H9 (cell line): ENCODE measurements at places on chromosomes 3 and 15. TPM values are rescaled to one million over a fixed set of nuclear protein-coding genes. Genes with fewer than 3 reads are reported as not detected.

The C2CD4B gene
- total RNA-seq: 0.13 and 0.22 TPM in 2 replicates

The ACAA1 gene
- 41.9 and 44.3 TPM in 2 replicates for total RNA-seq

The TMEM266 gene
- 0.55 and 0.81 TPM in 2 replicates for total RNA-seq

The UQCC5 gene
- 39.1 and 45.8 TPM in 2 replicates for total RNA-seq

The PP2D1 gene
- not detected in 2 replicates for total RNA-seq

The CHRNB4 gene
- total RNA-seq: 1.9 TPM in 2 replicates

The KNG1 gene
- total RNA-seq: not detected in 2 replicates

The SCAMP5 gene
- total RNA-seq: 45.8 and 47.8 TPM in 2 replicates

The LRRIQ4 gene
- total RNA-seq: 0.26 TPM in 1 of 2 replicates, not detected in the other

The LRTM1 gene
- not detected in 2 replicates for total RNA-seq

The NRROS gene
- 2.8 and 4.0 TPM in 2 replicates for total RNA-seq

The KLF15 gene
- total RNA-seq: 10.8 and 11.4 TPM in 2 replicates

The SYNPR gene
- total RNA-seq: 0.17 and 0.64 TPM in 2 replicates

The PLA2G4D gene
- 0.33 TPM in 1 of 2 replicates, not detected in the other for total RNA-seq

The SLC22A13 gene
- 0.11 TPM in 1 of 2 replicates, not detected in the other for total RNA-seq

The TMEM212 gene
- not detected in 2 replicates for total RNA-seq

The CDC25A gene
- total RNA-seq: 83.3 and 84.5 TPM in 2 replicates

The ALS2CL gene
- total RNA-seq: 4.9 and 5.0 TPM in 2 replicates

The KBTBD8 gene
- 16.7 and 19.4 TPM in 2 replicates for total RNA-seq

The SLC12A8 gene
- 8.2 and 9.1 TPM in 2 replicates for total RNA-seq

The FAM107A gene
- total RNA-seq: 0.11 and 0.13 TPM in 2 replicates

GRCh38 chr15:35013370-35013769, 25.3 kb upstream of the ZNF770 start:
- peaks cover 6% of the 10 kb centered on the region; the same call in 1 of the 2 replicates for H3K4me1 ChIP-seq
- H3K4me3 ChIP-seq: no peak overlapping the region
- no peak for DNase-seq
- H3K36me3 ChIP-seq: no peaks in the 10 kb centered on the region

- H3K4me1 ChIP-seq: no peaks in the 10 kb centered on the region
- peaks cover 6% of the 10 kb centered on the region; the same call in 2 of the 3 replicates for H3K36me3 ChIP-seq
- H3K27me3 ChIP-seq: no peaks in the 10 kb centered on the region
- no peak overlapping the region for H3K4me3 ChIP-seq
These were observed 16.0 kb downstream of the CAPN3 start for GRCh38 chr15:42375252-42375651.

DNA sequence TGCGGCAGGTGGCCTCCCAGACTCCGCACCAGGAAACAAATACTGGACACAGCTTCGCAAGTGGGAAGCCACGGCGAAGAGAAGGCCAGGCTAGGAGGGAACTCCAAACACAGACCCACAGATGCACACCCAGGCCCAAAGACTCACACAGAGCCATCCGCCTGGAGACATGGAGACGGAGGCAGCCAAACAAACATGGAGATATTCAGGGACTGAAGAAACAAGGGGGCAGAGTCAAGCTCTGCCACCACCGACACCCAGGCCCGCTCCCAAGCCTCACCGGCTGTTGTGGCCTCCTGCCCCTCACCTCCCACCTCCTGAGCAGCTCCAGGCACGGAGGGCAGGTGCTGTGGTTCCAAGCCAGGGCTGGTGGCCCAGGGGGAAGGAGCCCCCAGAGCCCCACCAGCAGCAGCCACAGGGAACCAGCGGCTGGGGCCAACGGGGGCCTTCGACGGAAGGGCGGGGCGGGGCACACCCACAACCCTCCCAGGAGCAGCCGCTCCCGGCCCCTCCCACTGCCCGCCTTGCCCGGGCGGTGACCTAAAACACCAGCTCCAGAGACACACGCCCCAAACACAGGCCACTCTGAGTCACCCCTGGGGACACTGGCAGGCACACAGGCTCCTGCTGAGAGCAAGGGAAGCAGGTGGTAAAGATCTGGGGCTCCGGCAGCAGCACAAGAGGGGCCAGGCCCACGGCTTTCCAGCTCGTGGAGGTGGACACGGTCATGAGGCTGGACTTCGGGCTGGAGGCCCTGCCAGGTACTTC, 31.9 kb downstream of the TNK2 start:
- H3K27me3 ChIP-seq: no peaks in the 10 kb centered on the region
- no peak overlapping the region for H3K4me3 ChIP-seq
- no peaks in the 10 kb centered on the region for H3K4me1 ChIP-seq
- H3K36me3 ChIP-seq: peaks cover 14% of the 10 kb centered on the region
- no peak overlapping the region for H3K27ac ChIP-seq

- H3K27me3 ChIP-seq: no peaks in the 10 kb centered on the region
- no peak for DNase-seq
- H3K36me3 ChIP-seq: no peaks in the 10 kb centered on the region
- H3K27ac ChIP-seq: no peak overlapping the region
- no peak overlapping the region; the same call in 1 of the 2 replicates for H3K4me3 ChIP-seq
These were observed 5.6 kb upstream of the RPL14 start for GRCh38 chr3:40451551-40451950.

DNA sequence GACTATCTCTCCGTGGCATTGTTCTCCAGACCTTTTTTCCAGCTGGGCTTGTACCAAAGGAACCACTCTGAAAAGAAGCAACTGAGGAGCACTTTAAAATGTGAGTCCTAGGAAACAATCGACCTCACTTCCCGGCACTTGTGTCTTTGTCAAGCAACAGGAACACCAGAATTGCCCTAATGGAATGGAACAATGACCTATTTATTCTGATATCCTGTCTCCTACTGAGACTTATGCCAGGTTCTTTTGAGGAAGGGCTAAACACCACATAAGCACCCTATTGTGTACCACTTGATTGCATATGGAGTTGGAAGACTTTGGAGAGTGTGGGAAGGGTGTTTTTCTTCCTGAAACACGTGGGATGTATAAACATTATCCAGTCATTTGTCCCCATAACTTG, 56.8 kb upstream of the TGFBR2 start:
- DNase-seq: peak; percentile 65
- peak overlapping the region; percentile 95 for H3K27ac ChIP-seq
- H3K27me3 ChIP-seq: no peaks in the 10 kb centered on the region
- H3K4me1 ChIP-seq: peaks cover 14% of the 10 kb centered on the region; the same call in 1 of the 2 replicates
- no peak overlapping the region for H3K4me3 ChIP-seq

DNA sequence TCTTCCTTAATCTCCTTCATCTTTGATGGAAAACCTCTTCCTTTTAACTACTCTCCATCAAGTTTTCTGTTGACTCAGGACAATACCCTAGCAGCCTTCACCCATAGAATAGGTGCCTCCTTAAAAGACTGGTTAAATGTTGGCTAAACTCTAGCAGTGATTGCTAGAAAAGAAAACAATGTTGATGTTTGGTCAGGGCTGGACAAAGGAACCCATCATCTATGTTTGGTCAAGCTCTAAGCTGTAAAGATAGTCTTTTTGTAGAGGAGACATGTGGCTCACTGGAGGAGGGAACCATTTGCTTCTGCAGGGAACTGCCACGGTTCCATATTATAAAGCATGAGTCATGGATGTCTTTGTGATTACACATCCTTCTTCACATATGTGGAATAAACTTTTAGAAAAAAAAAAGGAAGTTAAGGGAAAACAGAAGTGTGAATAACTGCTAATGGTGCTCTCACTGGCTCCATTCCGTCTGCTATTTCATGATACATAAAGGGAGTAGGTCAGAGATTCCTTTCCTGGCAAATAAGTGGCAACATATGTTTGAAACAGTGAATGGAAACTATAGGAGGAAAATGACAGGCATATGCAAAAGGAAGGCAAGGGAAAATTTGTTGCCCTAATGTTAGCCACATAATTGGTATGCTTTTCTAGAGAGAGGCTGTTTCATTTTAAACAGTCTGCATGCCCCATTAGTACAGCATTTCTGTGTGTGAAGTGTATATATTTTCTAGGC, 78.2 kb downstream of the CMSS1 start:
- H3K27me3 ChIP-seq: no peaks in the 10 kb centered on the region
- no peak overlapping the region for H3K4me3 ChIP-seq
- H3K36me3 ChIP-seq: no peaks in the 10 kb centered on the region

- no peaks in the 10 kb centered on the region for H3K4me1 ChIP-seq
- no peak overlapping the region for H3K4me3 ChIP-seq
- no peaks in the 10 kb centered on the region for H3K27me3 ChIP-seq
- DNase-seq: no peak
- peaks cover 9% of the 10 kb centered on the region; the same call in 1 of the 2 replicates for H3K36me3 ChIP-seq
These were observed 94.7 kb upstream of the TUSC7 start for GRCh38 chr3:116614795-116615362.

DNA sequence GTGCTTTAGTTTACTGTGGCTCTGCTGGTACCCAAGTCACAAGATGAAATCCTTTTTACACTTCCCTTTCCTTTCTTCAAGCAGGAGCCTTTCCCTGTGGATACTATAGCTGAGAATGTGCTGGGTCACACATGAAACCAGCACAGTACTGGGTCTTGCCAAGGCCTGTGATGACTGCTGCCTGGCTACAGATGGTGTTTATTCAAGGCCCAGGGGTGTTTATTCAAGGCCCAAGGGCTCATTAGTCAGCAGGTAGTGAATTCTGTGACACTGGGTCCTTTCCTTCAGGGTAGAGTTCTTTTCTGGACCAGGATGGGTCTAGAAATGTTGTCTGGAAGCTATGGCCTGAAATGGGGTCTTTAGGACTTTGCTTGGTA, 99.4 kb downstream of the SH3GL3 start:
- no peak overlapping the region for H3K4me3 ChIP-seq
- H3K4me1 ChIP-seq: peaks cover 10% of the 10 kb centered on the region; the same call in 1 of the 2 replicates
- H3K27ac ChIP-seq: no peak overlapping the region
- peaks cover 12% of the 10 kb centered on the region; the same call in 1 of the 2 replicates for H3K36me3 ChIP-seq

DNA sequence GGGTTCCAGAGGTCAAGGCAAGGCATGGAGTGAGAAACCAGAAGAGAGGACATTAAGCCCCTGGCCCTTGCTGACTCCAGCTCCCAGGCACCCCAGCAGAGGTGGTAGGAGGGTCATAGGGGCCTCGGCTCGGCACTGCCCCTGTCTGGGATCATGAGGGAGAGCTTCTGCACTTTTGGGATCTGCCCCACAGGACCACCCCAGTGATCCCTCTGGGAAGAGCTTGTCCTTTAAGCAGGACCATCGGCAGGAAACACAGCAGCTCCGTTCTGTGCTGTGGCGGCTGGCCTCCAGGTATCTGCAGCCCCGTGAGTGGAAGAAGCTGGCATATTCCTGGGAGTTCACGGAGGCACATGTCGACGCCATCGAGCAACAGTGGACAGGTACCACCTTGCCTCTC, 35.5 kb downstream of the ANKDD1A start:
- no peak overlapping the region for H3K27ac ChIP-seq
- no peaks in the 10 kb centered on the region for H3K27me3 ChIP-seq
- no peak for DNase-seq
- H3K36me3 ChIP-seq: no peaks in the 10 kb centered on the region; the same call in 1 of the 3 replicates
- H3K4me3 ChIP-seq: no peak overlapping the region

DNA sequence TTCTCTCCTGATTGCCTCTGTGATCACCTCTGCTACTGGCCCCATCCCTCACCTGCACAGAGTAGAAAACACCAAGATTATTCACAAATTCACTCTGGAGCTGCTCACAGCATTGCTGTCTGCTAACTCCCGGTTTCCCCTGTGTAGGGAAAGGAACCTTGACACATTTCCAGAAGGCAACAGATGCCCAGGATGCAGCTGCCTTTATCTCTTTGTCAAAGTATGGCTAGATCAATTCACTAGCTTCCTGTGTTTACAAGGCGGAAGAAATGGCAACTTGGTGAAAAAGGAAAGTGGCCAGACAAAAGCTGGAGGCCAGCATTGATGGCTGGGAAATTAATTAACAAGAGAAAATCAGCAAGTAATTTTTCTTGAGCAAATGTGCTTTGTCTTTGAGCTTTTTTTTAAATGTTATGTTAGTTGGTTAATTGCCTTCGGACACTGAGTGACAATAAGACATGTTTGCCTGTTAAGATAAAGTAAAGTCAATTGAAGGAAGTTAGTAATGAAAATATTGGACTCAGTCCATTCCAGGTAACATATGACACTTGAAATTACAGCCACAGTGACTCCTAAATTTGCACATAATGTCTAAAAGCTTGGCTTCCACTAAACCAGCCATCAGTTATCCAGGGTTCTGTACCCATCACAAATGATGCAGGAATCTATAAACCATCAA, 394.6 kb upstream of the IL12A start:
- no peak overlapping the region for H3K4me3 ChIP-seq
- DNase-seq: no peak
- no peak overlapping the region for H3K27ac ChIP-seq
- H3K27me3 ChIP-seq: no peaks in the 10 kb centered on the region
- H3K4me1 ChIP-seq: 0 out of 2 replicates have a peak, but pooled peaks cover 2% of the 10 kb centered on the region

DNA sequence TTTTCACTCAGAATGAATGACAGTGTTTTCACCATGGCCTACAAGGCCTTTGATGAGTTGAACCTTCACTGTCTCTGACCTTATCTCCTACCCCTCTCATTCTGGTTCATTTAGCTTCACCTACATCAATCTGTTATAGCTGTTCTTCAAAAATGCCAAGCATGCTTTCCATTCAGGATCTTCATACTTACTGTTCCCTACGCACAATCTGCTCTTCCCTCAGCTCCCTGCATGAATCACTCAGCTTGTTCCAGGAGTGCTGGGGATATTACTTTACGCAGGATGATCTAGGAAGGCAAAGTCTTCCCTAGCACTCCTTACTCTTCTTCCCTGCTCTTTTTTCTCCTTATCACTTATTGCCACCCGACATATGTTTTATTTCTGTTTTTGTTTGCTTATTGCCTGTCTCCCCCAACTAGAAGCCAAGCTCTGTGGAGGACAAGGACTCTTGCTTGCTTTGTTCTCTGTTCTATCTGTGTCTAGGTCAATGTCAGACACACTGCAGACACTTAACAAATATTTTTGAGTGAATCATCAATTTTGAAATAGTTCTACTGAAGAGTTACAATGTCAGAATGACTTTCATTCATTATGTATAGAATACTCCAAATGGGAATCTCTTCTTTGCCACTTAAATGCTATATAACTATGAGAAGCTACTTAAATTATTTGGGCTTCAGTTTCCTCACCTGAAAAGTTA, 238.3 kb upstream of the FEZF2 start:
- H3K27me3 ChIP-seq: no peaks in the 10 kb centered on the region
- no peak overlapping the region for H3K27ac ChIP-seq
- no peak for DNase-seq
- H3K4me1 ChIP-seq: no peaks in the 10 kb centered on the region
- no peaks in the 10 kb centered on the region for H3K36me3 ChIP-seq

DNA sequence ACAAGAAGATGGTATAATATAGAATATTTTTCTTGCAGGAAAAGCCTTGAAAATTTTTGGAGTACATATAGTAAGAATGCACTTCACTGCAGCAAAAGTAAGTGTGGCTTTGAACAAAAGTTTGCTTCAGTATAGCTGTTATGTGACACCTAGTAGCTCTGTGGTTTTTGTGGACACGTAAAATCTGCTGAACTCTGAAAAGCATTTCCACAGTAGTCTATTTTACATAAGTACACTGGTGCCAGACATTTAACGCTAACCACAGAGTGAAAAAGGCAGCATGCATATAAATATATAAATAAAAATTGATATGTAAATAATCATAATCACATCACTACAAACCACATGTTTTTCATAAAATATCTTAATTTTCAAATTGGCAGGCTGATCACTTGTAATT, 39.8 kb downstream of the CGGBP1 start:
- H3K4me3 ChIP-seq: no peak overlapping the region
- no peak for DNase-seq
- peaks cover 8% of the 10 kb centered on the region for H3K36me3 ChIP-seq
- H3K27me3 ChIP-seq: no peaks in the 10 kb centered on the region

- no peaks in the 10 kb centered on the region for H3K27me3 ChIP-seq
- H3K27ac ChIP-seq: no peak overlapping the region
- H3K36me3 ChIP-seq: peaks cover 44% of the 10 kb centered on the region
- 0 out of 2 replicates have a peak, but pooled peaks cover 2% of the 10 kb centered on the region for H3K4me1 ChIP-seq
- H3K4me3 ChIP-seq: no peak overlapping the region
These were observed 9.1 kb downstream of the SNX33 start for GRCh38 chr15:75656813-75657212.

GRCh38 chr3:144948711-144949110, 977.1 kb downstream of the DIPK2A start:
- no peak overlapping the region for H3K4me3 ChIP-seq
- no peak for DNase-seq
- no peaks in the 10 kb centered on the region for H3K4me1 ChIP-seq
- no peaks in the 10 kb centered on the region for H3K27me3 ChIP-seq
- H3K36me3 ChIP-seq: 0 out of 2 replicates have a peak, but pooled peaks cover 7% of the 10 kb centered on the region
